ENCODE measurements at places on chromosomes 1 and 21. TPM values are rescaled to one million over a fixed set of nuclear protein-coding genes. Genes with fewer than 3 reads are reported as not detected.

- no peak for DNase-seq
Observed at GRCh38 chr1:165641231-165641987, 10.4 kb downstream of the MGST3 start.

- no peak for DNase-seq
Observed at GRCh38 chr21:29114765-29115500, 15.5 kb upstream of the MAP3K7CL start.

DNA sequence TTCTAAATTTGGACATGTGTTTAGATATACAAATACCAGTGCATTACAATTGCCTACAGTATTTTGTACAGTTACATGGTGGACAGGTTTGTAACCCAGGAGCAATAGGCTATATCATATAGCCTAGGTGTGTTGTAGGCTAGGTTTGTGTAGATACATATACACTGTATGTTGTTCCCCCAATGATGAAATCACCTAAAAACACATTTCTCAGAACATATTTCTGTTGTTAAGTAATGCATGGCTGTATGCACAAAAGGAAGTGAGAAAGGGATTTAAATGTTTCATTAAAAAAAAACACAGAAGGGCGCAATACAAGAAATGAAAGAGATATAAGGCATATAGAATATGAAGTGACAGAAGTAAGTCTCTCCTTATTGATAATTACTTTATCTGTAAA is 32.0 kb downstream of the S100B start:
- no peak for DNase-seq

DNA sequence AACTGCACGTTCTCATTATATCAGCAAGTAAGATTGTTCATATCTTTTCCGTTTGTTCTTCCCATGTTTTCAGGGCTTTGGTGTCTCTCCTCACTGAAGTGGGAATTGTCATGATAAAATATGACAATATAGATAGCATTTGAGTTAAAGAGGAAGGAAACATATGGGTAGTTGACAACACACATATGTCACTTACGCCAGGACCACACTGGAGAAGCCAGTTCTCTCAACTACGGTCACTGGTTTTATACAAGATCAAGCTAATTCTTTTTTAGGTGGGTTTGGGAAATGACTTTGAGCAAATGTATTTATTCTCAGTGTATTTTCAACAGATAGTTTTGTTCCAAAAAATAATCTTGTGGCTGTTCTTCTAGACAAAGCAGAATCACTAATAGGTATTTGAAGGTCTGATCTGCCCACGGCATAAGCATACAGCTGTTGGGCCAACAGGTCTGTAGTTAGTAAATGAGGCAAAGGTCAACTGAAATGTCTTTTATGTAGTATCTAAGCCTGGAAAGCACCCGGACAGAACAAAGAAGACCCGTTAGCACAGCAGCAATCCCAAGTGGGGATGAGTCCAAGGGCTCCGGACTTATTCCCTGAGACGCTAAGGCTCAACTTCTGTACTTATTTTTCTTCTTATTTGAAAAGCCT is 433.6 kb upstream of the ZP4 start:
- no peak for DNase-seq

The VASH2 gene
- total RNA-seq, result 0.11 TPM

The GUCA2B gene
- total RNA-seq, result not detected

The CFAP74 gene
- not detected for total RNA-seq

The PPOX gene
- 28.6 TPM for total RNA-seq

The ACOT11 gene
- total RNA-seq, result 0.91 TPM

The ZNF697 gene
- 0.05 TPM for total RNA-seq
